ENCODE measurements at places on chromosomes 11 and 22. TPM values are rescaled to one million over a fixed set of nuclear protein-coding genes. Genes with fewer than 3 reads are reported as not detected.

The ZBTB3 gene
- 16.1 TPM for total RNA-seq

The OR10A2 gene
- not detected for total RNA-seq

The GPR137 gene
- 55.9 TPM for total RNA-seq

The PATE2 gene
- total RNA-seq = 0.70 TPM

The SLN gene
- not detected for total RNA-seq

The KRTAP5-7 gene
- total RNA-seq = not detected

DNA sequence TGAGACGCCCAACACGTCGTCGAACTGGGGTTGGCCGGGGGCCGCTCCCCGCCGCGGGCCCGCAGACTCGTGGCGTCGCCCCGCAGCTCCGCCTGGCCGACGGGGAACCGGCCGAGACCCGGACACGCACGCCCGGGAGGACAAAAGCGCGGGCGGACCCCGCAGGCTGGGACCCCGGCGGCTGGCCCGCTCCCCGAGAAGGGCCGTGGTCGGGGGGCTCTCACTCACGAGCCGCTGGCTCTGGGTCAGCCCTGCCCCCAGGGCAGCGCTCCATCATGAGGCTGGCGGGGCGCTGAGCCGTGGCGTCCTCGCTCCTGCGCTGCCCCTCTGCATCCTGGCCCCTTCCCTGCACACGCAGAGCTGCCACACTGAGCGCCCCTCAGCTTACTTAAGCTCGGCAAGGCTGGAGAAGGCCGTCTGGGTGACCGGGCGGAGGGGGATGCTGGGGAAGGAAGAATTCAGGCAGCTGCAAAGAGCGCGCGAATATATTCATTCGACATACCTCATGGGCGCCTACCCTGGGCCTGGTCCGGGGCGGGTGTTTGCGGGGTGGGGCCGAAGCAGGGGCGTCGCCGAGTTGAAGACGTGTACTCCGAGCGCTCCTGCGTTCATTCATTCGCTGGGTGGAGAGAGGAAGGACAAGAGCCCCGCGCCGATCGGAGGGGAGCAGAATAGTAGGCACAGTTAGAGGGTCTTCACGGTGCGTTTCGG is 579 bp upstream of the CYB5R2 start:
- peaks cover 35% of the 10 kb centered on the region for H3K4me1 ChIP-seq
- H3K27me3 ChIP-seq = peaks cover 36% of the 10 kb centered on the region
- H3K4me3 ChIP-seq = peak overlapping the region; percentile 81
- DNase-seq = peak; percentile 25
- H3K36me3 ChIP-seq = no peaks in the 10 kb centered on the region

DNA sequence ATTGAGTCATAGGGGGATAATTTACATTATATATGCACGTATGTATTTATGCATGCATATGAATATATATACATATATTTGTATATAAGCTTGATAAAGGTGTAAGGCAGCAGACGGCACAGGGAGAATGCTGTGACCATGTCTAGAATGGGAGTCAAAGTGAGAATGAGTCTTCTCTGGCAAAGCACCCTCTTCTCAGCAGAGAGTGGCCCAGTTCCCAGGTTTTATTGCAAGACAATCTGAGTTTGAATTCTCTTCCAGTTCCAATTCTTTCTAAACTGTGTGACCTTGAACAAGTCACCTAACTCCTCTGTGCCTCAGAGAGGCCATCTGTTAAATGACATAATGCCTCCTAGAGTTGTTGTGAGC is 13.8 kb downstream of the EHF start:
- H3K27me3 ChIP-seq = no peaks in the 10 kb centered on the region
- no peak for DNase-seq
- H3K4me3 ChIP-seq = no peak overlapping the region
- peaks cover 13% of the 10 kb centered on the region for H3K4me1 ChIP-seq
- no peak overlapping the region for H3K27ac ChIP-seq

DNA sequence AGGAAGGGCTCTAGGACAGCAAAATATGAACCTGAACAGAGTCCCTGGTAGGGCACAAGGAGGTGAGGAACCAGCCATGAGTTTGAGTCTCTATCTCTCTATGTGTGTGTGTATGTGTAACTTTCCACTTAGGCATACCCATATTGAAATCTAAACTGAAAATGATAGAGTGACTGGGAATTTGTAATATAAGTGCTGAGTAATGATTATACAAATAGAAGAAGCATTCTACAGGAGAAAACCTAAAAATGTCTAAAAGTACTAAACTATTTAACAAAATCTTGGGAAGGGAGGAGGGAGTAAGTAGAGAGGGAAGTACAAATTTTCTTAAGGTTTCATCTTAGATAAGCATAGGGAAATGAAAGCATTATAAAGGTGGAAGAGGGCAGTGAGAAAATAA is 97.1 kb upstream of the ZC3H12C start:
- no peak overlapping the region for H3K27ac ChIP-seq
- H3K4me1 ChIP-seq = peaks cover 8% of the 10 kb centered on the region
- H3K27me3 ChIP-seq = no peaks in the 10 kb centered on the region
- DNase-seq = no peak
- no peak overlapping the region for H3K4me3 ChIP-seq

- no peaks in the 10 kb centered on the region for H3K27me3 ChIP-seq
- no peak for DNase-seq
- H3K36me3 ChIP-seq = no peaks in the 10 kb centered on the region
- H3K27ac ChIP-seq = no peak overlapping the region
- H3K4me1 ChIP-seq = peaks cover 3% of the 10 kb centered on the region
- no peak overlapping the region for H3K4me3 ChIP-seq
These were observed 50.6 kb upstream of the MPEG1 start for GRCh38 chr11:59263225-59263894.

DNA sequence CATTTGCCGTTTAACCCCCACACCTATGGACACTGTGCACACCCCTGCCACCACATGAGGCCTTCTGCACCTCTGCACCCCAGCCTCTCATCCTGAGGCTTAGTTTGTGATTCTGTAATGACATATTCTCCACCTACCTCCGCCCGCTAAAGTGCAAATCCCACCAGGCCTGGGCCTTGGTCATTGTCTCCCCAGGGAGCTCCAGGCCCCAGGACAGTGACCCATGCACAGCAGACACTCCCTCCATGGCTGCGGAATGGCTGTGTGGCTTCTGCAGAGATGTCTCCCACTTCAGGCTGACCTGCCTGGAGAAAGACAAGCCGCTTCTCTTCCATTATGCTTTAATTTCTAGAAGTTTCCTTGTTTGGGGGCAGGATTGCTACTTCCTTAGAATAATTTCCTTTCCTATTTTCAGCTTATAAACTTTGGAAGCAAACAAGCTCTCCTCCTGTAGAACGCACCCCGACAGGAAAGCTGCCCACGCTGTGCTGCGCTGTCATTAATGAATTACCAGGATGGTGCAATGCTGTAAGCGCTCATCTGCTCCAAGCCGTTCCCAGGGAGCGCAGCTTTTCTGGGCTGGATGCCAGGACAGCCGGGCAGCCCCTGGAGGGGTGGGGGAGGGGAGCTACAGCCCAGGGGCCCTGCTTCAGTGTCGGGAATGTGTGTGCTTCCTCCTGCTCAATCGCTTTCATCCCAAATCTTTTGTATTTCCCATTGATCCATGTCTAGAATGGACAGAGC is 618.0 kb downstream of the BRD1 start:
- H3K27me3 ChIP-seq = peaks cover 12% of the 10 kb centered on the region
- H3K36me3 ChIP-seq = no peaks in the 10 kb centered on the region
- DNase-seq = no peak
- no peaks in the 10 kb centered on the region for H3K4me1 ChIP-seq
- no peak overlapping the region for H3K4me3 ChIP-seq

GRCh38 chr11:128658502-128658901 is 35.4 kb upstream of the FLI1 start:
- no peaks in the 10 kb centered on the region for H3K36me3 ChIP-seq
- H3K27ac ChIP-seq = no peak overlapping the region
- H3K27me3 ChIP-seq = peaks cover 8% of the 10 kb centered on the region
- H3K4me1 ChIP-seq = peaks cover 9% of the 10 kb centered on the region

DNA sequence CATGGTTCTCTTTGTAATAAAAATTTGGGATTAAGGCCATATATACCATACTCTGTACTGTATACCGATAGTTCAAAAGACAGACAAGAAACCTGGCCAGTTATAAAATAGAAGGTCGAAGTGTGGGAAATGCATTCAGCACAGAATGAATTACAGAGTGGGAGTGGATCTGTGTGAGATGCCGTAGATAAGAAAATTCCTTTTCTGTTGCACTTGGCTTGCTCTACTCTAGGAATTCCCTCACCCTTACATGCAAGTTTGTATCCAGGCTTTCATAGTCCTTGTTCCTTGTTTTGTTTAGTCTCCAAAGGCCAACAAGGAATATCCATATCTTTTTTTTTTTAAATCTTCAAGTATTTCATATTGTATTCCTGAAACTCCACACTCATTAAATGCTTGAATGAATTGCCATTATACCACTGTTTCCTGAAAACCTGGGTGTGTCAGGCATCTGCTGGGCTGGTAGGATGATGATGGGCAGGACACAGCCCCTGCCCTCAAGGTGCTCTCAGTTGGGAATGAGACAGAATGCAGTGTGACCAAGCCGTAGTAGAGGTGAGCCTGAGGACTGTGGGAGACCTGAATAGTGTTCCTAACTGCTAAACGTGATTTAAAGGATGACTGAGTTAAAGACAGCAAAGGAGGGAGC is 53.5 kb downstream of the TEAD1 start:
- H3K4me1 ChIP-seq = peaks cover 64% of the 10 kb centered on the region
- H3K27me3 ChIP-seq = no peaks in the 10 kb centered on the region
- peaks cover 6% of the 10 kb centered on the region for H3K36me3 ChIP-seq
- peak overlapping the region; percentile 35 for H3K27ac ChIP-seq

GRCh38 chr11:121613724-121614123 is 161.0 kb upstream of the SORL1-AS1 start:
- H3K36me3 ChIP-seq = peaks cover 28% of the 10 kb centered on the region
- H3K4me1 ChIP-seq = peaks cover 4% of the 10 kb centered on the region
- no peak overlapping the region for H3K27ac ChIP-seq
- H3K27me3 ChIP-seq = no peaks in the 10 kb centered on the region
- H3K4me3 ChIP-seq = no peak overlapping the region
- DNase-seq = no peak

- peaks cover 18% of the 10 kb centered on the region for H3K4me1 ChIP-seq
- DNase-seq = no peak
- peaks cover 3% of the 10 kb centered on the region for H3K36me3 ChIP-seq
- H3K27me3 ChIP-seq = no peaks in the 10 kb centered on the region
These were observed 26.0 kb downstream of the RELT start for GRCh38 chr11:73401924-73402833.

DNA sequence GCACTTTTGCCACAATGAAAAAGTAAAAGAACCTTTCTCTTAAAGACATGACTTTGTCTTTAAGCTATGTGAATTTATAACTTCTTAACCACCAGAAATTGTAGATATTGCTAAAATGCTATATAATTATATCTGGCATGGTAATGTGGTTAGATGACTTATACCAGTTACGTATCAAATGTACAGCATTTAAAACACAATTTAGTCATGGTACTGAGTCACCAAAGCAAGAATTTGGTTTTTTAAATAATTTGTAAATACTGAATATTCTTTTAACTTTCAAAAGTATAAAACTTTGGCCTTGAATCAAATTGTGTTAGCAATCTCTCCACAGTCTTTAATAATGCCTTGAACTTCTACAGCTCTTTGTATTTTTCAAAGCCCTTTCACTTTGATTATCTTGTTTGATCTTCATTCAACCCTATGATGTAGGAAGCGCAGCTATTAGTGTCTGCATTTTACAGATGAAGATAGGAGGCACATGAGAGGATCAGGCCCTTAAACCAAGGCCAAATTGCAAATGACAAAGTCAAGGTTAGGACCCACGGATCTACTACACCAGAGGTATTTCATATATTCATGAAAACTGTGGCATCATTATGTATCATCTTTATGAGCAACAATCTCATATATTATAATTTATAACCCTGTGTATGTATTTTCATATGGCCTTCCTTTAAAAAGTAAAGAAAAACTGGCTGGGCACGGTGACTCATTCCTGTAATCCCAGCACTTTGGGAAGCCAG is 4.4 kb upstream of the SYTL2 start:
- no peak overlapping the region for H3K4me3 ChIP-seq
- DNase-seq = no peak
